Activated naive CD8-positive, alpha-beta T cell treated with anti-CD3 and anti-CD28 coated beads, Interleukin-2, amount 10 ng/mL, durations not matched to agents 7 days and 5 days (primary cell): ENCODE measurements at places on chromosomes 6 and 20. TPM values are rescaled to one million over a fixed set of nuclear protein-coding genes. Genes with fewer than 3 reads are reported as not detected.

DNA sequence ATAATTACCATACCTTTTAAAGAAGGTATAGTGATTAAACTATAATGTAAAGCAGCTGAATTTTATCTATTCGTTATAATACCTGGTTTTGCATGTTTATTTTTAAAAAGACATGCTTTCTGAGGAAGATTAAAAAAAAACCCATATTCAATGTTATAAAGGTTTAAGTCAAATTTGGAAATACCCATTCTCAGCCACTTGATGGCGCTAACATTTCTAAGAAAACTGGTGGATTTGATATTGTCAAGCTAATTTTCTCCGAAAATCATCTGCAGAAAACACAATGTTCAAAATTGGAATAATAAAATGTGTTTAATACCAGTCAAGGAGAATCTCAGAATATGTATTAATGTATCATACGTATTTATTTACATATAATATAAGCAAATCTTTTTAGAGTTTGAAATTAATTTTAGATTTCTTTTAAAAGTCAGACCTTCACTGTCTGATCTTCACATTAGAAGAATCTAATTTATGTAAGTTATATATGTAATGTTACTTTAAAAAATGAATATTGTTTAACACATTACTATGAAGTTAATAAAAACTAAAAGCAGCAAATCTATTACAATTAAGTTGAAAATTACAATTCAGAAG lies 35.0 kb downstream of the SHPRH start:
- peaks cover 15% of the 10 kb centered on the region for H3K36me3 ChIP-seq
- no peak for DNase-seq
- no peaks in the 10 kb centered on the region for H3K4me1 ChIP-seq

DNA sequence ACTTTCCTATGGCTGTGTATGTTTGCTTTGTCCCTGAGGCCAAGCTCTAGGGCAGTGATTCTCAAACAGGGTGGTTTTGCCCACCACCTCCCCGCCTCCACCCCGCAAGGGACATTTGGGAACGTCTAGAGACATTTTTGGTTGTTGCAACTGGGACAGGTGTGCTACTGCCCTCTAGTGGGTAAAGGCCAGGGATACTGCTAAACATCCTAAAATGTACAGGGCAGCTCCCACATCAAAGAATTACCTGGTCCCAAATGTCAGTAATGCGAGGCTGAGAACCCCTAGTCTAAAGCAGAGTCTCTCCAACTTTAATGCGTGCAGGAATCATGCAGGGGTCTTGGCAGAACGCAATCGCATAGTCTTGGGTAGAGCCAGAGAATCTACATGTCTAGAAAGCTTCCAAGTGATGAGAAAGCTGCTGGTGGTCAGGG lies 5.1 kb downstream of the KCNS1 start:
- no peak overlapping the region for H3K27ac ChIP-seq
- H3K4me3 ChIP-seq, result no peak overlapping the region
- DNase-seq, result no peak
- H3K4me1 ChIP-seq, result peaks cover 9% of the 10 kb centered on the region

GRCh38 chr6:163671355-163671754 lies 256.8 kb downstream of the QKI start:
- no peak overlapping the region for H3K4me3 ChIP-seq
- no peak overlapping the region for H3K27ac ChIP-seq
- no peak for DNase-seq

DNA sequence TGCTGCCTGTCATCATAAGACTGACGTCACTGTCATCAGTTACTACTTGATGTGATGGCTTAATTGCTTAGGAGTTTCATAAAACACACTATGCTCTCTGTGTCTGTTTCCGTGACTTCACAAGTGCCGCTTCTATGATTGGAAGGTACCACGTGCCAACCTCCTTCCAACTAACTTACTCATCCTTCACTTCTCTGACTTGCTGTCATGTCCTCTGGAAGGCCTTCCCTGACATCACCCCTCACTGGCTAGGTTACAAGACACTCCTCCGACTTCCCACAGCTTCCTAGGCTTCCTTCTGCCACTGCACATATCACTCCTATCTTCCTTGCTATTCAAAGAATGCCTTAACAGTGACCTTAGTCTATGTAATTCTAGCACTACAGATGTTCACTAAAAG lies 20.4 kb downstream of the SERINC3 start:
- no peaks in the 10 kb centered on the region for H3K27me3 ChIP-seq
- no peak overlapping the region for H3K4me3 ChIP-seq
- peaks cover 36% of the 10 kb centered on the region for H3K36me3 ChIP-seq
- peaks cover 1% of the 10 kb centered on the region for H3K4me1 ChIP-seq
- DNase-seq, result no peak

GRCh38 chr20:23612396-23612795 lies 6.7 kb upstream of the CST9 start:
- H3K4me3 ChIP-seq, result no peak overlapping the region
- H3K36me3 ChIP-seq, result no peaks in the 10 kb centered on the region
- DNase-seq, result no peak

DNA sequence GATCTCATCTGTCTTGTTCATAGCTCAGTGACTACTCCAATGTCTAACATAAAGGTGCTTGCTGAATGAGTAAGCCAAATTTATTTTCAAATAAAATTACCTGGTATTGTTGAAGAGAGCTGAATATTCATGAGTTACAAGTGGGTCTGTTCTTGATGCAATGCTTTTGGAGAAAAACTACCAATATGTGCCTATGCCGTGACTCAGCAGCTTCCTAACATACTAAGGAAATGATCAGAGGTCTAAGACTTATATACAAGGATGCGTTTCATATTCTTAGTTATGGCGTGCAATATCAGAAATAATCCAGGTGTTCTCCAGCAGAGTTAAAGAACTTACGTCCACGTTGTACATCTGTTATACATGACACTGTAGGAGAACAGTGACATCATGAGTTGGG lies 5.1 kb downstream of the FAM120B start:
- H3K4me3 ChIP-seq, result no peak overlapping the region
- H3K36me3 ChIP-seq, result peaks cover 14% of the 10 kb centered on the region
- H3K27ac ChIP-seq, result no peak overlapping the region
- no peak for DNase-seq
- peaks cover 26% of the 10 kb centered on the region for H3K4me1 ChIP-seq

DNA sequence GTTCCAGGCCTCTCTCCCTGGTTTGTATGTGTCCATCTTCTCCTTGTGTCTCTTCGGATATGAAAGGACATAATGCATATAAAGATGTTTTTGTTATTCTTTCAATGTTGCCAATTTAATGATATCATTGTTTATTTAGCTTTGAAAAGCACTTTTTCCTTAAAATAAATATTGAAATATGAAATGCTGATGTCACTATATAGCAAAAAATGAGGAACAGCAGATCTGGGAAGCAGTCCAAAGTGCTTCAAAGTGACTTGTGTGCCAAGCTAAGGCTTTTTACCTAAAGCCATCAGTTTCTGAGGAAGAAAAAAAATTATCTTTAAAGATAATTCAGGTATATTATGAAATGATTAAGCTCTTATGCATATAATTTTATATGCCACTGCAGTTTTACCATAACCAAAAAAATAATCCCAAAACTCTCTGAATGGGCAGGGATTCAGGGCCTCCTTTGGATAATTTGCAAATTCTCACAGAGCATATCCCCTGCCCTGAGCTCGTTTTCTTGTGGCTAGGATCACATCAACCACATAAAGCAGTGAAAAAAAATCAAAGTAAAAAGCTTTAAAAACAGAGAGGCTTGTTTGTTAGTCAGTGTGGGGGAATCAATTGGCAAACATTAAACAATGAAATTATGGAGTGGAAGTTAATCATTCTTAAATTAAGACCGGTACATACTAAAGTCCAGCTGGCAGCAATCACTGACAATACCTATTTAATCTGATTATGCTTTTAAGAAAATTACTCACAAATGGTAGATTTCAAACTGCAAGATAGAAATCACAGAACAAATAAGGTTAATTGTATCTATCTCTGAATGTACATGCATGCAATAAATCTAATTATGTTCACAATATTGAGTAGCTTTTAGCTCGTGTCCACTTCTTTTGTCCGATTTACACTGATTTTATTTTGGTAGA lies 1027.9 kb upstream of the ADGRB3 start:
- no peaks in the 10 kb centered on the region for H3K4me1 ChIP-seq
- H3K4me3 ChIP-seq, result no peak overlapping the region
- DNase-seq, result no peak
- no peaks in the 10 kb centered on the region for H3K36me3 ChIP-seq
- H3K27ac ChIP-seq, result no peak overlapping the region

LY6G6F gene
- total RNA-seq, result not detected

NHLRC1 gene
- total RNA-seq, result 0.99 TPM

FRK gene
- 0.03 TPM for total RNA-seq

ZNF831 gene
- 16.3 TPM for total RNA-seq
